ENCODE measurements at places on chromosomes 6 and 20.

DNA sequence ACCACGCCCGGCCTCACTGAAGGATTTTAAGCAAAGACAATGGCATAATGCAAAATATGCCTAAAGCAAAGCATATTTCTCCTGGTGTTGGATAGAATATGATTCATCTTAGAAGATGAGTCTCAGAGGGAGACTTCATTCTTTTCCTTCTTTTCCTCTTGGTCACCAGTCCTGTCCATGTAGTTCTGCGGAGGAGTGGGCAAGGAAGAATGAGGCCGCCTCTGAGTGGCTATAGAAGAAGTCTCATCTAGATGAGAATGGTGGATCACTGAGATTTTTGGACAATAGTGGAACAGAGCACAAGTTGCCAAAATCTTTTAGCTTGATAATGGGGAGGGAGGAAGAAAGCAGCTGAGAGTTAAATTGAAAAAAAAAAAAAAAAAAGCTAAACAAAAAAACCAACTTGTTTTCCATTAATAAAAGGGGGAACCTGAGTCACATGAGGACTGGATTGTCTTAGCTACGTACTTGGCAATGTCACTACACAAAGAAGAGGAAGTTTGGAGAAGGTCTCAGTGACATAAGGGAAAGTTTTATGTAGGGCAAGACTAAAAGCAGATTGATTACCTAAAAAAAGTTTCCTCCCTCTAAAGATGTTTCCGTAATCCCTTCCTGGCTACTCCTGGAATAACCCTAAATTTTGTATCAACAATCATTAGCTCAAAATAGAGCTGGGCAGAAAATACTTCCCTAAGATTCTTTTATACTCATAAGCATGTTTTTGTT is 6.0 kb downstream of the CD83 start:
- no peak for DNase-seq

- DNase-seq, result no peak
Observed at GRCh38 chr6:11908436-11909105, 103.5 kb upstream of the HIVEP1 start.

DNA sequence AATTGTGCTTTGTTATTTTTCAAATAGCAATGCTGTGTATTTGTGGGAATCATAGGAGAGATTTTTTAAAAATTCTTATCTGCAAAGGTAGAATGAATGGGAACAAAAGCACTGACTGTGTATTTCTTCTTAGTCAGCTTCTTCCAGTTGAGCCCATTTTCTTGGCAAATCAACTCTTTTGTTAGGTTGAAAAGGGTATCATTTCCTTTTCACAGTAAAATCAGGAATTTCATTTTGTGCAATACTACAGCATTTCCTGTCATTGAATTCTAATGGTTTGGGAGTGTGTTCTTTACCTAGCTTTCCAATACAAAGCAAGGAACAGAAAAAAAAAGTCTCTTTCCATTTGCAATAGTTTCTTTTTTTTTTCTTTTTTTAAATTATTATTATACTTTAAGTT is 19.0 kb upstream of the EXOC2 start:
- no peak for DNase-seq

- DNase-seq, result no peak
Observed at GRCh38 chr6:85344996-85345395, 104.9 kb upstream of the NT5E start.

DNA sequence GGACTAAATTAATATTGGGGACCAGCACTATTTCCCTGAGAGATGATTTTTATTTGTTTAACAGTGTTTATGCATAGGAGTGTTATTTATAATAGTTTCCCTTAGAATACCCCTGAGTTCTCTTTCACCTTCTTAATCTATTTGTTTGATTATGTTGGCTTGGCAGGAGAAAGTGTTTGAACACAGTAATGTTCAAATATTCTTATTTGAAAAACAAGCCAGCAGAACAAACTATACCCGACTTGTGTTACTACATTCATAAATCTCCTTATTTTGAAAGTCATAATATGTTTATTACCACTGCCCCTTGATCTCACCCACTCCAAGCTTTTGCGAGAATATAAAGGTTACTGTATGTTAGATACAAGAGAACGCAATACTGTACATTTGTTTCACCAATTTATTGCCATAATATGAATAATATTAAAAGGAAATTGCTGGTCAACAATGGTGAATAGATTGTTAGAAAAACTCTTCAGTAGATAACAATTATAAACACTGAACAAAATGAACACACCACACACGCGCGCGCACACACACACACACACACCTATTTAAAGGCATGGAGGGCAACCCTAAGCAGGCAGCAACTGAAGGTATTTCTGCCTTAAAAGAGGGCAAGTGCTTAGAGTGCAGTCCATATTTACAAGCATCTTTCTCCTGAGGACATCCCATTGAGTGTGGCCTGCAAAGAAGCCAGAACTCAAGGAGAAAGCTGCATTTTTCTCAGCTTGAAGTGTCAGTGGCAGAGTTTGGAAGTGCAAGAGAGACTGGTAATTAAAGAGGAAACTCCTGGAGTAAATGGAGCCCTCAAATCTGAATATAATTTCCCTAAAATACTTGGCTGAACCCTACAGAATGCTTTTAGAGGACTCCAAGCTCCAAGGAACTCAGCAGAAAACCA is 279.4 kb upstream of the MAN1A1 start:
- DNase-seq, result no peak

- DNase-seq, result no peak
Observed at GRCh38 chr20:52937591-52938100, 34.5 kb upstream of the TSHZ2 start.

- no peak for DNase-seq
Observed at GRCh38 chr6:53214172-53214571, 65.5 kb upstream of the GCM1 start.

GRCh38 chr6:56023829-56024228 is 148.4 kb upstream of the BMP5 start:
- DNase-seq, result no peak

- DNase-seq, result no peak
Observed at GRCh38 chr6:109491207-109491938, 8.4 kb upstream of the ZBTB24 start.

- DNase-seq, result no peak
Observed at GRCh38 chr6:19415605-19416326, 421.4 kb upstream of the ID4 start.
